ENCODE measurements at places on chromosomes 12 and 14. TPM values are rescaled to one million over a fixed set of nuclear protein-coding genes. Genes with fewer than 3 reads are reported as not detected.

Gene CRADD
- total RNA-seq, result 46.4 TPM

Gene OR6C75
- not detected for total RNA-seq

GRCh38 chr14:95374239-95374997 lies 54.7 kb upstream of the CLMN start:
- DNase-seq, result no peak

DNA sequence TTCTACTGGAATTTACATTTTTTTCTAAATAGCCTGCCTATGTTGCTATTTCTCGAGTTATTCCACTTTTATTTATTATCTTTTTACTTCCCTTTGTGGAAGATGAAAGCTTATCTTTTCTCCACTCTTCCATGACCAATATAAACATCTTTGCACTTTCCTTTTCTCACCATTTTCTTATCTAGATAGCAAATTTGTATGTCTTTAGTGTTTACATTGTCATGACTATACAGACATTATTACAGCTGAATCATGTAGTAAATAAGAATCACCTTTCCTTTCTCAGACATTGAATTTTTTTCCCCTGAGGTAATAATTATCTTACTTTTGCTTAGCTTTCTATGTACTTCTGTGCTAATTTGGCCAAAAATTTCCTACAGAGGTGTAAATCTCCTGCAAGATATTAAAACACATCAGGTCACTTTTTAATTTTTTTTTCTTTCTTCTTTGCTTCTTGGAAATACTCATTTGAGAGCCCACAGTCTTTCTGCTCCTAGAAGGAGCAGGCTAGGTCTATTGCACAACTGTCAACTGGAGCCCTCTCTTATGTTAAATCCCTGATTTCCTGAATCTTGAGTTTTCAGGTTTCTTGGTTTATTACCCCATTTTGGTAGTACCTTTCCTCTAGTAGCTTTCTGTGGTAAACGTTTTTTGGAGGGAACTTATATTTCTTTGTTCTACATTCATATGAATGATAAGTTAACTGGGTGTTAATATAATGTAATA lies 109.0 kb upstream of the ATP2B1 start:
- DNase-seq, result no peak

DNA sequence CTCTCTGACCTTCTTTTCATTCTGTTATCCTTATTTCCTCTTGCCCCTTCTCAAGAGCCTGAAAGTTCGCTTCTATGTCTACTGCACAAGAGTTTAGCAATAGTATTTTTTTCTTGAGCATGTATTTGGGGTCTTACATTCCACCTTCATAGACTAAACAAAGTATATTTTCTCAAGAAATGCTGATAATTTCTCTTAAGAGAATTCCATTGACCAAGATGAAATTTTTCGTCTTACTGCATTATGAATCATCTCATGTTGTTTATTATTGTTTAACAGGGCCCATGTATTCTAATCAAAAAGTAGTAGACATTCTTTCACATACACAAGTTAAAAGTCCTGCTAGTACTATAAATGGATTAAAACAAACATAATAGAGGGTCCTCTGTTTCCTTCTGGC lies 219.3 kb downstream of the C12orf50 start:
- DNase-seq, result no peak

GRCh38 chr12:3313675-3314663 lies 177.0 kb upstream of the PRMT8 start:
- no peak for DNase-seq

GRCh38 chr12:132285991-132286681 lies 43.3 kb downstream of the GALNT9 start:
- peak; percentile 56 for DNase-seq

DNA sequence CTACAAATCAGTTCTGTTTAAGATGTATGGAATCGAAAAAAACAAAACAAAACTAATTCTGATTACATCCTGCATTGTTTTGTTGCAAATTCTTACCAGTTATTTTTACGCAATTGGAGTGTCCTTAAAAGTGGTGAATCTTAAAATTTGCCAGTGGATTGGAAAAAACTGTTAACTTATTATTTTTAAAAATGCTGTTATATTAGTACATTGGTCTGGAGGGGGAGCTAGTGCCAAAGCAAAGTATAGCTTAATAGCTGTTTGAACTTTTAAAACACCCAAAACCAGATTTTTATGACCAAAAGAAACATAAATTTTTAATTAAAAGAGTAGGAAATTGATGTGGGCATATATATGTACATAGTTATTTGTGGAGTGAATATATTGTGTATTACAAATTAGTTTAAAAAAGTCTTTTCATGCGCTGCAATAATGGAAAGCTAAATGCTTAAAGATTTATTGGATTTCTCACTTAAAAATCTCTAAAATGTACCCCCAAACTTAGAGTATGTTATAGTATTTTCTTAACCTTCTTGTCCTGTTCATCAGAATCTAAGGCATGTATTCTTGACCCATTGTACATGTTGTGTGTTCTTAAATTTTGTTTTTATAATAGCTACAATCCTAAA lies 2.5 kb downstream of the FUT8 start:
- no peak for DNase-seq

DNA sequence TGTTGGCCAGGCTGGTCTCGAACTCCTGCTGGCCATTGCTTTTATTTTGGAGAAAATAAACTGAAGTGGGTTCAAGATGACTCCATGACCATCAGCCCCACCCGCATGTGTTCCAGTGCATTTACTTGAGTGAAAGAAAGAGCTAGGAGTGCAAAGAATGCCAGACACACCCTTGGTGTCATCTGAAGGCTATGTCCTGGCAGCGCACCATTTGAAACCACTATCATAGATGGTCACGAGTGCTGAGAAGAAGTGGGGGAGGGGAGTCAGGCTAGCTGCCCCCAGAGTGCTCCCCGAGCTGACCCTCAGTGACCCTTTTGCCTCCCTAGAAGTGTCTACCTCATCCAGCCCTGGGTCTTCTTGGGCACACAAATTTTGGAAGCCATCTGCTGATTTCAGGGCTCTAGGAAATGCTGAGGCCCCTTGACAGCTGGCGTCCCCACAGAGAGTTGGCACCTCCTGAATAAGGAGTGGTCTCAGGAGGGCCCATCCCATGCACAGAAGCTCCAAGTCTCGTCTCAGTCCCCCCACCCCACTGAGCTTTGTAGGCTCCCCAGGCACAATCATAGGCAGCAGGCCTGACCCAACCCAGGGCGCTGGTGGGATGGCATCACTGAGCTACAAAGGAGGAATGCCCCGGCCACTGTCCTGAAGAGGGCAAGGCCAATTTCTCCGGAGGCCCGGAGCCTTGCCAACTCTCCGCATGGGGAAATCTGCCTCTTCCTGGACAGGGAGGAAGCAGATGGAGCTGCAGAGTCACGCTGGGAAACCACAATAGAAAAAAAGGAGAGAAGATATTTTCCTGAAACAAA lies 28.0 kb downstream of the PXN start:
- peak; percentile 76 for DNase-seq

DNA sequence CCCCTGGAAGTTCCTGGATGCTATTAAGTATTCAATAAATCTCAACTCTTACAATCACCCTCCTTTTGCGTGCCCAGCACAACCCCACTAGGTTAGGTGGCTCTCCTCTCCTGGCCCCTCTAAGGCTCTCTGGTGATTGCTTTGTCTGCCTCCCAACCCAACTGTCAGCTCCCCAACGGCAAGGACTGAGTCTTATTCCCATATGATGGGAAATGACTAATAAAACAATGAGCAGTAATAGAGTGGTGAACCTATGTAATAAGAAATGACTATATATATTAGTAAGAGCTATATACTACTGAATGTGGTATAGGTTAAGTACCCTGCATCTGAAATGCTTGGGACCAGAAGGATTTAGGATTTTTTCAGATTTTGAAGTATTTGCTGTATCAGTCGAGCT lies 8.1 kb downstream of the APPL2 start:
- DNase-seq, result no peak
